Natural killer cell (primary cell): ENCODE measurements at places on chromosomes 11 and 22. TPM values are rescaled to one million over a fixed set of nuclear protein-coding genes. Genes with fewer than 3 reads are reported as not detected.

The OR6T1 gene
- total RNA-seq = not detected

- no peaks in the 10 kb centered on the region for H3K36me3 ChIP-seq
- DNase-seq = no peak
- H3K27me3 ChIP-seq = no peaks in the 10 kb centered on the region
- H3K27ac ChIP-seq = no peak overlapping the region
- no peaks in the 10 kb centered on the region for H3K4me1 ChIP-seq
Observed at GRCh38 chr11:26442131-26442530, 110.2 kb downstream of the ANO3 start.

GRCh38 chr11:35838071-35838470 is 105.8 kb upstream of the LDLRAD3 start:
- no peak overlapping the region for H3K27ac ChIP-seq
- no peak for DNase-seq
- H3K4me3 ChIP-seq = no peak overlapping the region

DNA sequence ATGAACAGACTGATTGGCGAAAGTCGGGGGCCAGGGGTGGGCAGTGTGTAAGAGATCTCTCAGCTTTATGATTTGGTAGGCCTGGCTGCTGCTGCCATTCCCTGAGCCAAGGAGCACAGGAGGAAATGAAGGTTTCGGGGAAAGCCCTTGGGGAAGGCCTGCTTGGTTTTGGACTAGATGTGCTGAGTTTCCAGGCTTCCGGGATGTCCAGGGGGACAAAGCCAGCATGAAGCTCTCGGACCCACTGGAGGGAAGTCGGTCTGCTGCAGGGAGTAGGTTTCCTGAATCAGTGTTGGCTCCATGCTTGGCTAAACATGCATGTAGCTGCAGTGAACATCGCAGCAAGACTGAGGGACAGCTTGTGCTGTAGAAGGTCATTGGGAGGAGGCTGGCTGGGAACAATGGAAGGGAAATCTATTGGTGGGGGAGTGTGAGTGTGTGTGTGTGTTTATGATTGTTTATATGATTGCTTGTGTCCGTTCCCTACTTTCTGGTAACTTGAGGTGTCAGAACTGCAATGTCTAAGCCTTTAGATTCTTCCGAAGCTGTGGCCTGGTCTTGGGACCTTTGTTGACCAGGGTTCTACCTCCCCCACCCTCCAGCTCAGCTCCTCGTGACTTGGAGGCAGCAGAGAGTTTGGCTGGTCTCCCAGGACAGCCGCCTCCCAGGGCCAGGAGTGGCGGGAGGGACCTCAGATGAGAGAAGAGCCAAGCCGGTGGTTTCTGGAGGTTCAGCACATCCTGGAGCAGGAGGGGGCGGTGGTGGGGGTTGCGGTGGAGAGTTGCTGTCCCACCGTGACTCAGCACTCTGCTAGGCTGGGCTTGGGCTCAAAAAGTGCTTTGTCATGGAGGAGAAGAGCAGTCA is 4.0 kb upstream of the FTH1 start:
- DNase-seq = peak; percentile 61
- H3K4me1 ChIP-seq = peaks cover 40% of the 10 kb centered on the region
- H3K27me3 ChIP-seq = no peaks in the 10 kb centered on the region
- H3K36me3 ChIP-seq = no peaks in the 10 kb centered on the region

The PRG2 gene
- 1.2 TPM for total RNA-seq

The TCN2 gene
- 1.2 TPM for total RNA-seq

The TREH gene
- total RNA-seq = not detected

The CARNS1 gene
- total RNA-seq = 25.0 TPM

DNA sequence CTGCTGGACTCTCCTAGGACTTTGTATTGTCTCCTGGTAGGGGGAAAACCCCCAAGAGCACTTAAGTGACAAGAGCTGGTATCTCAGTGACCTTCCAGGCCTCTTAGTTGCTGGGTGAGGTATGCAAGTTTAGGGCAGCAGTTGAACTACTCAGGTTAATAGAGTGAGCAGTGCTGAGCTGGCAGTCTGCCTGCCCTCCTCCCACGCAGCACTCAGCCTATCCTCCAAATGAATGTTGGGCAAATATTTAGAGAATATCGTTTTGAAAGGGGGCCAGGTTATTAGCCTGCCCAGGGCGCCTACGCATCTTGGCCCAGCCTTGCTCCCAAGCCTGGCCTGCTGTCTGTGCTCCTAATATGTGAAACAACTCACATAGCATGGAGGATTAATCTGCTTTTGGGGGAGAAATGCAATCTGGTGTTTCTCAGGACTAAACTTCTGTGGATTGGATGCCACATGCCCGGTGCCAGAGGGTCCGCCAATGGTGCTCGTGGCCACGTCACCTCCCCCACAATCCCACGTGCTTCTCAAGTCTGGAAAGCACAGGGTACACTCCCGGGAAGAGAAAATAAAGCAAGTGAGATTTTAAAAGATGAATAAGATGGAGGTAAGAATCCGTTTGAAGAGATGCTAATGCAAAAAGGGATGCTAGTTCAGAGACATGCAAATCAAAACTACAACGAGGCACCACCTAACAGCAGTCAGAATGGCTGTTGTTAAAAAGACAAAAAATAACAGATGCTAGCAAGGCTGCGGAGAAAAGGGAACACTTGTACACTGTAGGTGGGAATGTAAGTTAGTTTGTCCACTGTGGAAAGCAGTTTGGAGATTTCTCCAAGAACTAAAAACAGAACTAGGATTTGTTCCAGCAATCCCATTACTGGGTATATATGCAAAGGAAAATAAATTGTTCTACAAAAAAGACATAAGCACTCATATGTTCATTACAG is 67.7 kb downstream of the SPON1 start:
- H3K27me3 ChIP-seq = peaks cover 2% of the 10 kb centered on the region

DNA sequence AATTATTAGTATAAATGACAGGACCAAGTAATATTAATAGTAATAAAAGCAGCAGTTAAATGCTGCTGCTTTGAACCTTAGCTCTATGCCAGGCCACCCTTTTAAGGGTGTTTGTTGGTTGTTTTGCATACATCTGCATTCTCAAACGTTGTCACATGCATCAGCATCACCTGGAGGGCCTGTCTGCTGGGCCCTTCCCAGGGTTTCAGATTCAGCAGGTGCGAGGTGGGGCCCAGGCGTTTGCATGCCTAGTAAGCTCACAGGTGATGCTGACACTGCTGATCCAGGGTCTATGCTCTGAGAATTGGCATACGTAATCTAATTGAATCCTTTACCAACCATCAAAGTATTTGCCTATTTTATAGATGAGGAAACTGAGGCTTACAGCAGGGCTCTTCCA is 246.5 kb downstream of the CADM1 start:
- H3K27me3 ChIP-seq = no peaks in the 10 kb centered on the region
- no peak for DNase-seq
- no peaks in the 10 kb centered on the region for H3K36me3 ChIP-seq
- H3K27ac ChIP-seq = peak overlapping the region; percentile 53
- H3K4me1 ChIP-seq = peaks cover 11% of the 10 kb centered on the region
- no peak overlapping the region for H3K4me3 ChIP-seq
